ENCODE measurements at places on chromosomes 5 and 9.

- no peak for DNase-seq
Observed at GRCh38 chr5:2142456-2142954, 259.8 kb upstream of the IRX4 start.

GRCh38 chr5:12250454-12250853, 346.2 kb upstream of the CTNND2 start:
- DNase-seq = no peak

DNA sequence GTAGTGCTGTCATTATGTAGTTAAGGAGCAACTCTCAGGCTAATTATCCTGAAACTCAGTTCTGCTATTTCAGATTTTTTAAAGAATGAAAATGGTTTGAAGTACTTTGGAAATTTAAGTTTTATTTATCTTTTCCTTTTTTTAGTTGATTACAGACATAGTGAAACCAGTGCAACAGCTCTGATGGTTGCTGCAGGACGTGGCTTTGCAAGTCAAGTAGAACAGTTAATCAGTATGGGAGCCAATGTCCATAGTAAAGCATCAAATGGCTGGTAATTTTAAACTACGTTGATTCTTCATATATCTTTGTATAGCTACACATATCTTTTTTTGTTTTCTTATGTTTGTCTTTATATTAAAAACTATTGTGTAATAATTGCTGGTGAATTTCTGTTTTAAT, 34.9 kb downstream of the YTHDC2 start:
- DNase-seq = no peak

GRCh38 chr5:74885170-74885569, 19.0 kb upstream of the FAM169A start:
- no peak for DNase-seq

GRCh38 chr5:41841325-41841724, 28.9 kb downstream of the OXCT1 start:
- no peak for DNase-seq

DNA sequence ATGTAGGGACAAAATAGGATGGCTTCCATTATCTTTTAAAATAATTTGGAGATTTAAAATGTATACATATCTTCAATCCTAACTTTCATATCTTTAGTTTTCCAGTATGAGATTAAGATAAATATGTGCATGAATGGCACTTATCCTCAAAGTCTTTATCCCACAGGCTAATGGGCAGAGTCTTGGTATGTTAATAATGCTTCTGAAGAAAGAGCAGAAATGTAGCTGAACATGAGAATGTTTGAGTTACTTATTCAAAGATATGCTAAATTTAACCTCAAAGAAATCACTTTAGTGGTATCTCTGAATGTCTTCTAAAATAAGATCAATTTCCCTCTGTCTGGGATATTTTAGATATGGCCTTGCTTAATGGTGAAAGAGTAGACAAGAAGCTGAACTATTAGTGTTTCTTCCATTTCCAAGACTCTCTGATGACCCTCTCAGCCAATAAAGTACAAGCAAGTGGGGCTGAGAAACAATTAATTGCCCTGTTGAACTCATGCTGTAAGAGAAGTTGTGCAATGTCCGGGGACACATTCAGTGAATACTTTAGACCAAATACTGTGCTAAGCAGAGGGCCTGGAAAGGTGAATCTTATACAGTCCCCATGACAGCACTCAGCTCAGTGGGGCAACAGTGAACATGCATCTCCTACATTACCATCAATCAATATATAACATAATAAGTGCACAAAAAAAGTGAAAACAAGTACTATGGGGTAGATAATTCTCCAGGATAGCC, 50.0 kb upstream of the ADAMTSL1 start:
- no peak for DNase-seq

DNA sequence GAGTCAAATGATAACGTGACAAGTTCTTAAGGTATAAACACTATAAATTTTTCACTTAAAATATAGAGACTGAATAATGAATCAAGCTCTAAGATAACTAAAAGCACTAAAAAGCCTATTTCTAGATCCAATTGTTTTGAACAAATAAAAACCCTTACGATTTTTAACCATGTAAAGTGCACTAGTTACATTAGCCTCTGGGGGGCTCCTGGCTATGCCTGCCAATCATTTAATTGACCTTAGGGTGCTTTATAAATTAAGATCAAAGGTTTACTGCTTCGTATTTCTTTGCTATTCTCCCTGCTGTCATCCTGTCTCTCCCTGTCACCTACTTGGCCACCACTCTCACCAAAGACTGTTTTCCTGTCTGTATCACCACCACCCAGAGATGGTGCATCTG, 133.4 kb downstream of the ESM1 start:
- DNase-seq = no peak

DNA sequence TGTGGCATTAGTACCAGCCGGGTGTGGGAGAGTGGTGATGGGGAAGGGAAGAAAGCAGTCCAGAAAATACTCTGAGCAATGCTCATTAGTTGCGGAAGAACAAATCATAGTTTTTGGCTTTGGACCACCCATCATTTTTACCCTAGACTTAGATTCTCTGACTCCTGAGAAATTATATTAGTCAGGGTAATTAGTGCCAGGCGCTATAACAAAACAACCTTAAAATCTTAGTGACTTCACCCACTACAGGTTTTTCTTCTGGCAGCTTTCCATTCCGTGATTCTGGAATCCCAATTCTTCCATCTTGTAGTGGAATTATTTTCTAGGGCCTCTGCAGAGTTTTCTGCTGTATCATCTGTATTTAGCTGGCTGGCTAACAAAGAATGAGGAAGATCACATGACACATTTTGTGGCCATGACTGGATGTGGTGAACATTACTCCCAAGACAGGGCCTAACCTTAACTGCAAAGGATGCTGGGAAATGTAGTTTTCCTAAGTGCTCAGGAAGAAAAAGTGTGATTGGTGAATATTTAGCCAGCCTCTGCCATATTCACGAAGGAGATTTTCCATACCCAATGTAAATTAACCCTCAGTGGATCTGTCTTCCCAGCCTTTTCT, 373.0 kb upstream of the MEF2C start:
- DNase-seq = no peak

DNA sequence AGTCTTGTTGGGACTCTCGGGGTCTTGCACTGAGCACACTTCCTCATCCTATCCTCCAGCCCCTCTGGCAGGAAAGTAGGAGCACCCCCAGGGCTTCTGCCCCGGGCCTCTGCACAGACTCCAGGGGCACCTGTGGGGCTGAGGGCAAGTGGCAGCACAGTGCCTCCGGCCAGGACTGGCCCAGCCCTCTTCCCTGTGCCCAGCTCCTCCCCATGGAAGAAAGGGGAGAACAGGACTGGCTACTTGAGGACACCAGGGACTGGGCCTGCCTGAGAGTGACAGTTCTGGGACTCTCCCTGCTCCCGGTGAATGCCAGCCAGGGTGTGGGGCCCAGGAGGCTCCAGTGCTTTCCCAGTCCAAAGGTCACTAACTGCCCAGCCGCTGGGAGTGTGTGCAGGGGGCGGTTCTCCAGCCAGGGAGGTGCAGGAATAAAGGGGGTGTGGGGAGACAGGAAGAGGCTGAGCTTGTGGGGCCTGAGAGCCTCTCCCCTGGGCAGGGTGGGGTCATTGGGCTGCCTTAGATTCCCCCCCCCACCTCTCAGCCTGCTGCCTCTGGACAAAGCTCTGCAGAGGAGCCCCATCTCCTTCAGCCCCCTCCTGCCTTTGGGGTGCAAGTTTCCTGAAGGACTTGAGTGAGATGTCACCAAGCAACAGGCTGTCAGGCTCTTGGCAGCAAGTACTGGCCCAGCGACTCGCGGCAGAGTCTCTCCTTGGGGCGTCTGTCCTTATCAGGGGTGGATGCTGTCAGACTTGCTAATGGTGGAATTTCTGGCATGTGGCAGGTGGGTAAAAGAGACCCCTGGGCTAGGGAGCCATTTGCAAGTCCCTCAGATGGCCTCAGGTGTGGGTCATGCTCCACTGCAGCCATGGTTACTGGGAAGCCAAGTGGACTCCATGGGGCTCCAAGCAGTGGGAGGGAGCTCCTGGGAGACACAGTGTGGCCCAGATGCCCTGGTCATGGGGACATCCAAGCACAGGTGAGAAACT, 19.1 kb upstream of the JADE2 start:
- peak; percentile 19 for DNase-seq

DNA sequence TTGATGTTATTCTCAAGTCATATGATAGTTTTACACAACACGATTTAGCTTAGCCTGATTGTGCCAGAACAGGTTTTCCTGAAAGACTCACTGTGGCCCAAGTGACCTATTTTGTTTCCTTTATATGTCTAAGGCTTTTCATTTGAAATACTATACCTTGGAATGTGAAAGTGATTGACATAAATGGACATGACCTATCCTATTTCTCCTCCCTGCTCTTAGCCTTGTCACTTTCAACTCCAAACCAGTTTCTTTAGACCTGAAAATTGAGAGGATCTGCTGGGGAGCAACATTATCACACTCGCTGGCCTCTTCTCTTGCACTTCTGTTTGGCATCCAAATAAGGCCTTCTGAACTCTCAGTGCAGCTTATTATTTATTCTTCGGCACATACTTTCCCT, 496.8 kb downstream of the MAT2B start:
- DNase-seq = no peak

GRCh38 chr5:105730982-105731381, 1939.8 kb downstream of the EFNA5 start:
- no peak for DNase-seq

DNA sequence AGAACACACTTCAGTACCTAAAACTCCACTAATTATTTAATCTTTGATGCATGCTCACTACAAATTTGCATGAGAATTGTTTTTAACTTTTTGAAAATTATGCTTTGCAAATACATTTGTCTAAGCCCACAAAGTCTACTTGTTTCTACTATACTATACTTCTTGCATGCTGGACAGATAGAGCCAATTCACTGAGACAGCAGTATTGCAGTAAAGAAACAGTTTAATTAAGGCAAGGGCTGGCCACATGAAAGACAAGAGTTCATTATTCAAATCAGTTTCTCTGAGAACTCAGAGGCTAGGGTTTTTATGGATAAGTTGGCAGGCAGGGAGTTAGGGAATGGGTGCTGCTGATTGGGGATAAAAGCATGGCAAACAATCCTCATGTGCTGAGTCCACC, 6.0 kb upstream of the FXN start:
- no peak for DNase-seq

- DNase-seq = no peak
Observed at GRCh38 chr9:37931592-37931991, 27.7 kb upstream of the SLC25A51 start.

- no peak for DNase-seq
Observed at GRCh38 chr5:1168796-1169195, 32.6 kb upstream of the SLC6A19 start.

All from substantia nigra (tissue), 51 donors.